ENCODE measurements at places on chromosomes 2 and 18. TPM values are rescaled to one million over a fixed set of nuclear protein-coding genes. Genes with fewer than 3 reads are reported as not detected.
A peak's percentile ranks its signal among the peaks of the same experiment; 100 is the strongest.

DNA sequence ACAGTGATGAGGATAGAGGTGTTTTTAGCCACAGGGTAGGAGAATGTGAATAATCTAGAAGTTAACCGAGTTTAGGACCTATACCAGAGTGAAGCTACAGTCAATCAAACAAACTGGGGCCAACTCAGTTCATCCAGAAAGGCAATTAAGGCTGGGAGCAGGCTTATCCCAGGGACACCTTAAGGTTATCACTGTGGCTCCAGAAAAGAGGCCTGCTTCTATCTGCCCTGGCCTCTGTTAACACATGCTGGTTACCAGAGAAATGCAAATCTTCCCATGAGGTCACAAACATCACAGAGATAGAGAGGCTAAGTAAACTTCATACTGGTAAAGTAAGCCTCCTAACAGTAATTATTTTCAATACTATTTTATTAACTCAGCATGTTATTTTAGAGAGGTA is 93.2 kb upstream of the GRB14 start:
- no peak for DNase-seq
- no peaks in the 10 kb centered on the region for H3K4me1 ChIP-seq
- peaks cover 13% of the 10 kb centered on the region for H3K36me3 ChIP-seq
- no peak overlapping the region for H3K27ac ChIP-seq
- H3K4me3 ChIP-seq: no peak overlapping the region

Gene HTR2B
- total RNA-seq: 0.60 TPM

Gene MDH1B
- 0.63 TPM for total RNA-seq

- no peak overlapping the region for H3K4me3 ChIP-seq
- DNase-seq: peak; percentile 55
- H3K4me1 ChIP-seq: peaks cover 4% of the 10 kb centered on the region
- H3K27me3 ChIP-seq: no peaks in the 10 kb centered on the region
- no peaks in the 10 kb centered on the region for H3K36me3 ChIP-seq
Observed at GRCh38 chr2:46984642-46985476, 69.3 kb upstream of the MCFD2 start.

Gene SP140L
- total RNA-seq: 14.3 TPM

Gene C2orf72
- total RNA-seq: 0.20 TPM

Gene MC4R
- total RNA-seq: not detected

DNA sequence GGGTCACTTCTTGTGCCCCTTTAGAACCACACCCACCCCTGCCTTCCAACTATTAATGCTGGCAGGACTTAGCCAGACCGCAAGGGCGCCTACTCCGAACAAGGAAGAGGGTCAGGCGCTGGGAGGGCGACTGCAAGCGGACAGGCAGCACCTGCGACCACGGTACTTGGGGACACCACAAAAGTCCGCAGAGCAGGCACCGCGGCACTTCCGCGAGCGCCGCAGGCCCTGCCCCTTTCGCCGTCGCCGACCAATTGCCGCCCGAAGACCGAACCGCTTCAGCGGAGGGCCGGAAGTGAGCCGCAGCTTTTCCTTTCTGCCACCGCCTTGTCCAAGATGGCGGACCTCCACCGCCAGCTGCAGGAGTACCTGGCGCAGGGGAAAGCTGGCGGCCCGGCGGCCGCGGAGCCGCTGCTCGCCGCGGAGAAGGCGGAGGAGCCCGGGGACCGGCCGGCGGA is at the start of gene SFT2D3:
SFT2D3 (plus strand) TSS at position 305 of the 458 bp plus-strand sequence; CDS start at position 337, 32 bp downstream.
- peaks cover 51% of the 10 kb centered on the region for H3K4me1 ChIP-seq
- no peaks in the 10 kb centered on the region for H3K27me3 ChIP-seq
- peak within 1 kb of the TSS; percentile 97 for H3K27ac ChIP-seq
- DNase-seq: peak; percentile 79

Gene NCKAP5
- 2.7 TPM for total RNA-seq

Gene NT5C1B
- not detected for total RNA-seq

Gene SMC6
- 21.2 TPM for total RNA-seq

DNA sequence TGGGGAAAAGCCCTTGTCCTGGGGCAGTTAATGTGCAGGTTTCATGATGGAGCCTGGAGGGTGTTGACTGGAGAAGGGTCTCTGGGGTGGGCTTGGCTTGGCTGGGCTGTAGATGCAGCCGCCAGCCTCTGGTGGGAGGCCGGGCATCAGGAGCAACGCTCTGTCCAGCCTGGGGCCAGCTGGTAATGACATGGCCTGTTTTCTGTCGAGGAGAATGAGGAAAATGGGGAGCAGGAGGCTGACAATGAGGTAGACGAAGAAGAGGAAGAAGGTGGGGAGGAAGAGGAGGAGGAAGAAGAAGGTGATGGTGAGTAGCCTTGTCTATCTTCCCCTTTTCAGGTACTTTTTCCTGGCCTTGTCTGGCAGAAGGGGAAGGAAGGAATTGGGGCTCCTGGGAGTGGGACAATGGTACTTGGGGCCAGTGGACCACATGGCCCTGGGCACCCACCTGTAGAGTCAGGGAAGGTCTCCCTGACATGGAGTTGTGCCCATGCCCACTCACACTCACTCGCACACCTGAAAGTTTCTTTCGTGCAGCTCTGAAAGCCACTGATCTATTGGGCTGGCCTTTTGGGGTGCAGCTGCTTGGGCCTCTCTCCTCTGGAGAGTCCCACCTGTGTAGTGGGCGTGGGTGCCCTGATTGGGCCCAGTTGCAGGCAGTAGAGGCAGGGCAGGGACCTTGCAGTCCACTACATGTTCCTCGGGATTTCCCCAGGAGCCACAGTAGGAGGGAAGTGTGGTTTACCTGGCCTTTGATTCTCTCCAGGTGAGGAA is 3.5 kb downstream of the PTMA start:
- peaks cover 21% of the 10 kb centered on the region for H3K4me1 ChIP-seq
- DNase-seq: no peak
- peak overlapping the region; percentile 93 for H3K27ac ChIP-seq

GRCh38 chr18:26813043-26813442 is 52.5 kb downstream of the AQP4 start:
- no peaks in the 10 kb centered on the region for H3K27me3 ChIP-seq
- DNase-seq: no peak
- no peaks in the 10 kb centered on the region for H3K4me1 ChIP-seq
- no peak overlapping the region for H3K4me3 ChIP-seq
- no peak overlapping the region for H3K27ac ChIP-seq

Gene ABCG8
- total RNA-seq: not detected

Gene TDRD15
- total RNA-seq: not detected

- H3K27me3 ChIP-seq: no peaks in the 10 kb centered on the region
- DNase-seq: no peak
- no peak overlapping the region for H3K4me3 ChIP-seq
Observed at GRCh38 chr2:53004413-53004812, 763.2 kb upstream of the CHAC2 start.

GRCh38 chr2:32938934-32939333 is 7.8 kb upstream of the LTBP1 start:
- no peak overlapping the region for H3K4me3 ChIP-seq
- H3K27ac ChIP-seq: no peak overlapping the region
- H3K36me3 ChIP-seq: no peaks in the 10 kb centered on the region
- no peak for DNase-seq

DNA sequence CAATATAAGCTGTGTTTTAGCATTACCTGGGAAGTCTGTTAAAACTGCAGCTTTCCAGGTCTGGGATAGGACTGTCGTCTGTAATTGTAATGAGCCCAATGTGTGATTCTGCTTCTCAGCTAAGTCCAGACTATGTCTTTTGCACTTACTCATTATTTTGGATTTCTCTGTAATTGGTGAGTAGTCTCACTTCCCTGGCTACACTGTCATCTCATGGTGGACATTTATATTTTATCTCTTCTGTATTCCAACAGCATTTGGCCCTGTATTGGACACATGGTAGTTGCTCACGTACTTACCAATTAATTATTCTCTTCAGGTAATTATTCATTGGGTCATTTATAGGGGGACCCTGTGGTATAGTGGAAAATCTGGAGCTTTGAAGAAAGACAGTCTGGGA is 28.0 kb downstream of the LHCGR start:
- no peaks in the 10 kb centered on the region for H3K27me3 ChIP-seq
- H3K36me3 ChIP-seq: no peaks in the 10 kb centered on the region
- no peak for DNase-seq
- H3K27ac ChIP-seq: peak overlapping the region; percentile 8
- no peaks in the 10 kb centered on the region for H3K4me1 ChIP-seq
- no peak overlapping the region for H3K4me3 ChIP-seq

GRCh38 chr2:7929281-7929680 is 752.6 kb upstream of the ID2 start:
- H3K4me3 ChIP-seq: no peak overlapping the region
- H3K27ac ChIP-seq: no peak overlapping the region
- no peaks in the 10 kb centered on the region for H3K27me3 ChIP-seq
- no peaks in the 10 kb centered on the region for H3K36me3 ChIP-seq

- H3K27ac ChIP-seq: peak overlapping the region; percentile 70
- peak; percentile 63 for DNase-seq
- no peaks in the 10 kb centered on the region for H3K4me1 ChIP-seq
- H3K4me3 ChIP-seq: no peak overlapping the region
- no peaks in the 10 kb centered on the region for H3K27me3 ChIP-seq
- no peaks in the 10 kb centered on the region for H3K36me3 ChIP-seq
Observed at GRCh38 chr2:170554278-170554955, 160.7 kb upstream of the SP5 start.

Gene ITGB1BP1
- total RNA-seq: 65.9 TPM

Gene COLEC12
- total RNA-seq: 21.8 TPM

DNA sequence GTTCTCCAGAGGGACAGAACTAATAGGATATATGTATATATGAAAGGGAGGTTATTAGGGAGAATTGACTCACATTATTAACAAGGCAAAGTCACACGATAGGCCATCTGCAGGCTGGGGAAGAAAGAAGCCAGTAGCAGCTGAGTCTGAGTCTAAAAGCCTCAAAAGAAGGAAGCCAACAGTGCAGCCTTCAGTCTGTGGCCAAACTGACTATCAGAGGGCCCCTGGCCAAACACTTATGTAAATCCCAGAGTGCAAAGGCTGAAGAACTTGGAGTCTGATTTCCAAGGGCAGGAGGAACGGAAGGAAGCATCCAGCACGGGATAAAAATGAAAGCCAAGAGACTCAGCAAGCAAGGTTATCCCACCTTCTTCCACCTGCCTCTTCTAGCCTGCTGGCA is 108.0 kb upstream of the LDLRAD4 start:
- no peak for DNase-seq
- no peak overlapping the region for H3K4me3 ChIP-seq
- H3K36me3 ChIP-seq: peaks cover 76% of the 10 kb centered on the region
- no peaks in the 10 kb centered on the region for H3K27me3 ChIP-seq
- H3K27ac ChIP-seq: no peak overlapping the region
- H3K4me1 ChIP-seq: no peaks in the 10 kb centered on the region

GRCh38 chr2:207692206-207693065 is 19.0 kb upstream of the CCNYL1 start:
- H3K27ac ChIP-seq: no peak overlapping the region
- H3K36me3 ChIP-seq: no peaks in the 10 kb centered on the region
- no peaks in the 10 kb centered on the region for H3K4me1 ChIP-seq
- no peak overlapping the region for H3K4me3 ChIP-seq

Gene RRM2
- 0.59 TPM for total RNA-seq

Data from tibial nerve (tissue), 4 donors.